Naive thymus-derived CD8-positive, alpha-beta T cell (primary cell): ENCODE measurements at places on chromosomes 3 and 15.

DNA sequence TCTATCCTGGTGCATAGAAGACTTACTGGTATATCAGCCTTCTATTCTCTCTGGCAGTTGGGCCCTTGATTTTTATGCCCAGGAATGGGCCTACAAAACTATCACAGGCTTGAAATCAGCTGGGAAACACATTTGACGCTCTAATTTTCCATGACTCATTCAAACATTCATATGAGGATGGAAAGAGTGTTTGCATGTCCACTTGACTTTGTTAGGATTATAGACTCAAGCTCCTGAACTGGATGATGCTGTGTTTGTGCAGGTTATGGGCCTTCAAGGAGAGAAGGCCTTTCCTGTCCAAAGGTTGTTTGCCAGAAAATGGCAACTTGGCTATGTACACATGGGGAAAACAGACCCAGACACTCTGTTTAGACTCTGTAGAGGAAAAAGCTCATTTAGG is 219.9 kb downstream of the GAP43 start:
- peaks cover 7% of the 10 kb centered on the region for H3K27me3 ChIP-seq
- no peak overlapping the region for H3K27ac ChIP-seq
- no peak for DNase-seq
- no peak overlapping the region for H3K4me3 ChIP-seq

DNA sequence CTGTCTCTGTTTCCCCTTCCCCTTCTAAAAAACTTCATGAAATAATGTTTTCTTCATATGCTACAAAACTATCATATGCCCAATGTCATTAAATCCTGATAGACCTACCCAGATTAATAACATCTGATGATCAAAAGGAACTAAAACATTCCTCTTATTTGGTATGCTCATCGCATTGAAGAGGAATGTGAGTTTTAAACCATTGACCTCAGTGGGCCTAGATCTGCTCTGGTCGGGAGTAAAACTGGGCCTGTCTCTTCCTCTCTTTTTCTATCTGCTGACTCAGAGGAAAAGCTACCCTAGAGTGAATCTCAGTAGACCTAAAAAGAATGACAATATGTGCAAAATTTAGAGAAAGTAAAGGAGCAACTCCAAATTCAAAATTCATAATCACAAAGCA is 275.8 kb downstream of the SATB1 start:
- no peak overlapping the region for H3K27ac ChIP-seq
- no peak overlapping the region for H3K4me3 ChIP-seq
- no peaks in the 10 kb centered on the region for H3K4me1 ChIP-seq
- no peaks in the 10 kb centered on the region for H3K36me3 ChIP-seq
- no peaks in the 10 kb centered on the region for H3K27me3 ChIP-seq

DNA sequence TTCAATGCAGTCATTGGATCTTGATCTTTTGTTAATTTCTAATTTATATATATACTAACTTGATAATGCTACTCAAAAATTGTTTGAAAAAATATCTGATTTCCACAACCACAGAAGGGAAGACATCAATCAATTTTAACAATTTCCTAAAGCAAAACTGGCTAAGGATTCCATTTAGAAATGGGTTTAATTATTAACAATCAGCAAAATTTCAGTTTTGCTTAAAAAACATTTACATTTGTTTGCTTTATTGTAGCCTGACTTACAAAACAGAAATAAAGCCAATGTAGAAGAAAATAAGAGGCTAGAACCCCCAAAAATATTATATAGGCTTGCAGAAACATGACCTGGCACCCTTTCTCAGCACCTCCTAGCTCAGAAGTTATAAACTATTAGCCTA is 74.9 kb downstream of the LRRFIP2 start:
- H3K27ac ChIP-seq, result no peak overlapping the region
- H3K4me3 ChIP-seq, result no peak overlapping the region
- DNase-seq, result no peak

- peaks cover 15% of the 10 kb centered on the region for H3K27me3 ChIP-seq
- no peak overlapping the region for H3K27ac ChIP-seq
- H3K4me1 ChIP-seq, result no peaks in the 10 kb centered on the region
- DNase-seq, result no peak
- H3K36me3 ChIP-seq, result no peaks in the 10 kb centered on the region
These were observed 78.2 kb downstream of the TM2D3 start for GRCh38 chr15:101573951-101574350.

DNA sequence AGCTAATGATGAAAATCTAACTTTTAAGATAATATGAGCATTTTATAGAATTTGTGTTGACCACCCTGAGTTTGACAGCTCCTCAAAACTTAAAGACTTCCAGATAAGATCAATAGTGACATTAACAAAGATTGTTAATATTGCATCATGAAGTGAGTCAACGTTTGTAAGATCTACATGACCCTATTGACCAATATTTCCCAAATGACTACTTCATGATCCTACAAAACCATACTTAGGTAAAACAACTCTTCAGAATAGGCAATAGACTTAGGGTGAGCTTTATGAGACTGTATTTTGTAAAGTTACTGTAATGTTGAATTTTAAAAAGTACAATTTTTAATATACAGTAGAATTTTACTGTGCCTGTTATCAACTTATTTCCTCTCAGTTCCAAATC is 422.7 kb upstream of the ALCAM start:
- no peaks in the 10 kb centered on the region for H3K4me1 ChIP-seq
- no peaks in the 10 kb centered on the region for H3K36me3 ChIP-seq
- H3K27ac ChIP-seq, result no peak overlapping the region
- DNase-seq, result no peak

DNA sequence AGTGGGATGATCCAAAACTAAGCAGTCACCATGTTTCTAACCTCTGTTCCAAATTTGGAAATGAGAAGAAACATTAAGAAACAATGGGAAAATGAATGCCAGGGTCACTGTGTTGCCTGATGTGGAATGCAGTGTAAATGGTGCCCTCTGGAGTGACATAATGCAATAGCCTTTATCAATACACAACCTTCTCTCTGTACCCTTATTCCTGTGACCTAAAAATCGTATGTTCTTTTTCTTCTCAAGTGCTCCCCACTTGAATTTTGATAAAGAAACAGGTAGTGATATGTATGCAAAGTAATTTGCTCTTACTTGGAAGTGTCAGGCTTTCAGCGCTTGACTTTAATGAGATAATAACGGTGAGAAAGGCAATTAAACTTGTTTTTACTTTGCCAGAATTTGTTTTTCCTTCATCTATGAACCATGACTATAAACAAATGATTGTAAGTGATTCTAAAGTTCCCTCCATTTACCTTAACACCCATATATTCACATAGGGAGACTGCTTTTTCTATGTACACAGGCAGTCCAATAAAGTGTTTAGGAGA is 145.8 kb upstream of the THRB start:
- H3K36me3 ChIP-seq, result no peaks in the 10 kb centered on the region
- H3K4me3 ChIP-seq, result no peak overlapping the region
- H3K27me3 ChIP-seq, result no peaks in the 10 kb centered on the region
- H3K27ac ChIP-seq, result no peak overlapping the region

GRCh38 chr3:46068501-46068900 is 41.2 kb upstream of the XCR1 start:
- H3K27me3 ChIP-seq, result no peaks in the 10 kb centered on the region
- no peak for DNase-seq
- peaks cover 42% of the 10 kb centered on the region for H3K4me1 ChIP-seq
- H3K27ac ChIP-seq, result peak overlapping the region; percentile 86
- peak overlapping the region; percentile 30 for H3K4me3 ChIP-seq
